ENCODE measurements at places on chromosomes 4 and X.

- DNase-seq: no peak
These were observed 24.2 kb downstream of the CASP3 start for GRCh38 chr4:184624972-184625554.

DNA sequence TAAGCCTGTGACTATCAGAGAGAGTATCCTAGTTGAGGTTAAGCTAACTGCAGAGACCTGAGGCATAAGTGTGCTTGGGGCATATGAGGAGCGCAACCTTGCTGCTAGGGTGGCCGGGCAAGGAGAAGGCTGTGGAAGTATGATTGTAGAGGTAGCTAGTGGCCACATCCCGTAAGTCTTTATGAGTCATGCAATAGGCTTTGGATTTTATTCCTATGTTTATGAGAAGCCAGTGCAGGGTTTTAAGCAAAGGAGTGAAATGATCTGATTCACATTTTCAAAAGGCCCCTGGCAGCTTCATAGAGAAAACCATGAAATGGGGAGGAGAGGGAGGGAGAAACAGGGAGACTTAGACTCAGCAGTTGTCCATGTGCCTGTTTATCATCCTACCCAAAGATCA is 92.1 kb upstream of the WDFY3 start:
- DNase-seq: peak; percentile 8

DNA sequence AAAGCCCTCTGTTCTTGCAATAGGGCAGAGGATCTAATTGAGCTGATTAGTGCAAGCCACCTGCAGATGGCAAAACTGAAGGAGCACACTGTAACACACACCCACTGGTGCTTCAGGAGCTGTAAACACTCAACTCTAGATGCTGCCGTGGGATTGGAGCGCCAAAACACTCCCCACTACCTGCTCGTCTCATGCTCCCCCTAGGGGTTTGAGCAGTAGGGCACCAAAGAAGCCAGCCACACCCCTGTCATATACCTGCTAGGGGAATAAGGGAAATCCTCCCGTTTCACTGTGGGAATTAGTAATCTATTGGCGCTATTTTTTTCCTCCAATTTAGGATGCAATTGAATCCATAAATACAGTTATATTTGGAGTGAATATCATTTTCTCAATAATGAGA is 360.2 kb downstream of the GLUD2 start:
- DNase-seq: no peak

DNA sequence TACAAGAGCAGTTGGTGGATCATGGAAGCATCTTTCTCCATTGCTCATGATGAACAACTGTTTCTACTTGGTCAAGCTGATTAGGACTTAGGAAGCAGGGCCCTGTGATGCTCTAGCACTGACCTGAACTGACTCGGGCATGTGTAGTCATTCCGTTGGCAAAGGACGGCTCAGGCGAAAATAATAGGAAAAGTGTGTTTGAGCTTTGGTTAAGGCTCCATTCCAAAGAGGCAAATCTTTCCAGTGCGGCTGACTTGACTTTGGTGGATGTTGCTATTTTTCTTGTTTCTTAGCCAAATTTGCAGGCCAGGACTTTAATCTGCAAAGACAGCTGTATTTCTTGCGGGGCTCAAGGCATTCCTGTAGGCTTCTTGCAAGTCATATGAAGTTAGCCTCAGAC is 39.5 kb downstream of the ZNF518B start:
- DNase-seq: peak; percentile 0

Measured in astrocyte (in vitro differentiated cells and primary cell).